ENCODE measurements at places on chromosomes 2 and 18.

DNA sequence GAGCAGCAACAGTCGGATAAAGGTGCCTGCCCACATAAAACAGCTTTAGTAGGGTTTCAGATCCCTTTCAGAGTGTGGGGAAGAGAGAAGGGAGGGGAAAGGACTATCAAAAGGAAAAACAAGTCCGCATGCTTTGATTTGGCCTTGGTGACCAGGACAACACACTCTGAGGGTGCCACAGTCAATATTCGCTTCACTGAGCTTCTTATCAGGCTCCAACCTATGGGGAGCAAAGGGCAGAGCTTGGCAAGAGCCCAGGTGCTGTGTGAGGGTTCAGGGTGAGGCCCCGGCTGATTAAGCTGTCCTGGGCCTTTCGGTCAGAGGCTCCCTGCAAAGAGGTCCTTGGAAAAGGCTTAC, 237.4 kb upstream of the SMAD2 start:
- DNase-seq, result no peak

DNA sequence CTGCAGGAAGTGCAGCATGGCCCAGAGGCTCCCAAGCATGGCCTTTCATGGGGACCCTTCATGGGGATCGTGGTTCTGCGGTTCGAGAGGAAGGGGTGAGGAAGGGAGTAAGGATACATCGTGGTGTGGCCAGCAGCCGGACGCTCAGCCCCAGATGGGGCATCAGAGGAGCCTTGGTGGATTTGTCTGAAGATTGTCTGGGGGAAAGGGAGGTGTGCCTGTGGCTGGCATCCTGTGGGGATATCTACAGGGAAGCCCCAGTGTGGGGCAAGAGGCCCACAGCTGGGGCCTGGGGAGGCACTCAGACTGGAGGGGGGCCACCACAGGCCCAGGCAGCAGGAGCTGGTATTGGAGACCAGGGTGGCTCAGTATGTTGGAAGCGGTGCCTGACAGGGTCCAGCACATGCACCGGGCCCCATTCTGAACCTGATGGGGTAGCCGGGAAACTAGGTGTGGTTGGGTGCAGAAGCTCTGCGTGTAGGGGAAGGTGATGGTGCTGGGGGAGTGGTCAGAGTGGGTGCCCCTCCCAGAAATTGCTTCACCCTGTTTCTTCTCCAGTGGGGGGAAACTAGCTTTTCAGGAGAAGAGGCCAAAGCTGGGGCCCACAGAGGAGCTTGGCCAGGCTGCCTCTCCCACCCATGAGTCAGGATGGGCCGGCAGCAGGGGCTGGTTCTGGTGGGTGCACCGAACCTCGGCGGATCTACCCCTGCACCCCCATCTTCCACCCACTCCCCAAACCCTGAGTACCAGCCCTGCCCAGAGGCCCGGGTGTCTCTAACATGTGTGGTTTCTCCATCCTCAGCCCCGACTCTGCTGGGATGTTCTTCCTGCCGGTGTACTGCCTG, 274.4 kb upstream of the HDAC4 start:
- no peak for DNase-seq

DNA sequence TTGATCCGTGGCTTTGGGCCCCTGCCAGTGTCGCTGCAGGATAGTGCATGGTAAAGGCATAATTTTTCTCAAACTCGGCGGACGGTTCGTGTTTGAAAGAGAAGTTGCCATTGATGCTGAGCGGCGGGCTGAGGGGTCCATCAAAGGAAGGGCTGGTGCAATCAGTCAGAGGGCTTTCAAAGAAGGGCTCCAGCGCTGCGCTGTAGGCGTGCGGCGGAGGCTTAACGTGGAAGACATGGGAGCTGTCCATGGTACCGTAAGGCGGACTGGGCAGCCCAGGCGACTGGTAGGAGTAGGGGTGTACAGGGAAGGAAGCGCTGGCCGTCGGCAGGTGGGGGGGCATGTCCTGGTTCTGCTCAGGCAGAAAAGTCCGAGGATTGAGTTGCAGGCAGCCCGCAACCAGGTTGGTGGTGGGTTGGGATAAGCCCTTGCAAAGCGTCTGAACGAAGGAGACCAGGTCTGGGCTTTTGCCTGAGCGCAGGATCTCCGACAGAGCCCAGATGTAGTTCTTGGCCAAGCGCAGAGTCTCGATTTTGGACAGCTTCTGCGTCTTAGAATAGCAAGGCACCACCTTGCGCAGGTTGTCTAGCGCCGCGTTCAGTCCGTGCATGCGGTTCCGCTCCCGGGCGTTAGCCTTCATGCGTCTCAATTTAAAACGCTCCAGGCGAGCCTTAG, 2.3 kb downstream of the NEUROD1 start:
- DNase-seq, result peak; percentile 95

- no peak for DNase-seq
Observed at GRCh38 chr18:66461344-66461743, 142.5 kb downstream of the CDH19 start.
